Activated effector memory CD4-positive, alpha-beta T cell treated with anti-CD3 and anti-CD28 coated beads, Interleukin-2, amount 50 U/mL, for 16 hours (primary cell): ENCODE measurements at places on chromosomes 7 and 10.
A peak's percentile ranks its signal among the peaks of the same experiment; 100 is the strongest.

- DNase-seq: no peak
Measured at GRCh38 chr7:28125431-28126409, 54.9 kb downstream of the JAZF1 start.

- DNase-seq: no peak
Measured at GRCh38 chr10:77498210-77498609, 139.4 kb downstream of the KCNMA1 start.

DNA sequence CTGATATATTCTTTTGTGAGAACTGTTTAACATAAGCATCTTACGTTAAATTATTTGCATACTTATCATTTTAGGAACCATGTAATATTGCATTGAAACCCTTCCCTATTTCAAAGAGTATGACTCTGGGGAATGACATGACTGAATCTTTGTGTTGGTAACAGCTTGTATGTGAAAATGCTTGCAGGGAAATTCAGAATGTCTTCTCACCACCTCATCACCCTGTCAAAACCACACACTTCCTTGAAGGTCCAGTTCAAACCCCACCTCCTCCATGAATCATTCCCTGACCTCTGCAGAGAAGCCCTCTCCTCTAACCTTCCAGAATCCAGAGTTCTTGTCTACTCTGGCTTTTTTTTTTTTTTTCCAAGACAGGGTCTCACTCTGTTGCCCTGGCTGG lies 26.3 kb upstream of the NKX2-3 start:
- no peak for DNase-seq

DNA sequence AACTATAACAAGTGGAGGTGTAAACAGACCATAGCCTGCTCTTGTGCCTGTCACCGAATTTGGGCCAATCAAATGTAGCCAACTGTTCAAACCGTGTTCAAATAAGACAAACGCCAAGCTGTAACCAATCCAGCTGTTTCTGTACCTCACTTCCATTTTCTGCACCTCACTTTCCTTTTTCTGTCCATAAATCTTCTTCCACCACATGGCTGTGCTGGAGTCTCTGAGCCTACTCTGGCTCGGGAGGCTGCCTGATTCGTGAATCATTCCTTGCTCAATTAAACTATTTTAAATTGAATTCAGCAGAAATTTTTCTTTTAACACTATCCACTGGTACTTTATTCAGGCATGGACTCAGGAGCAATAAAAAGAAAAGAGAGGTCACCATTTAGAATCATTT lies 29.9 kb upstream of the COL1A2 start:
- no peak for DNase-seq

- DNase-seq: no peak
Measured at GRCh38 chr7:20450536-20450935, 119.8 kb downstream of the ITGB8 start.

- peak; percentile 31 for DNase-seq
Measured at GRCh38 chr7:158470336-158470735, 117.3 kb downstream of the PTPRN2 start.

DNA sequence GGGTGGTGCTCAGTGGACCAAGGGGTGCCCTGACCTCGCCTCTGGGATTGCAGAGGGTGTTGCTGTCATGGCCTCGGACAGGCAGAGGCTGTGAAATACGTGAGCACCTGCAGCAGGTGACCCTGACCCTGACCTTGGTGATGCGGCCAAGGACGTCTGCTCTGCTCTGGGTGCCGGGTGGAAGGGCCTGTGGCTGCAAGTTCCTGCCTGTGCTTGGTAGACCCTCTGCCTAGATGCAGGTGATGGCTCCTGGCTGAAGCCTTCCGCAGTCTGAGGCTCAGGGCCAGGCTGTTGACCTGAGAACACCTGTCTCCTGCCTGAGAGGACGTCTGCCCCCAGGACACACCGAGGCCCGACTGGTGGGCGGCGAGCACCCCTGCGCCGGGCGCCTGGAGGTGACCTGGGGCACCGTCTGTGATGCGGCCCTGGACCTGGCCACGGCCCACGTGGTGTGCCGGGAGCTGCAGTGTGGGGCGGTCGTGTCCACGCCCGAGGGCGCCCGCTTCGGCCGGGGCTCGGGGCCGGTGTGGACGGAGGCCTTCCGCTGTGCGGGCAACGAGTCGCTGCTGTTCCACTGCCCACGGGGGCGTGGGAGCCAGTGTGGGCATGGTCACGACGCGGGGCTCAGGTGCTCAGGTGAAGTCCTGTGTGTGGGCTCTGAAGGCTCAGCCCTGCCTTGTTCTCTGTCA lies 4.4 kb downstream of the SCART1 start:
- DNase-seq: peak; percentile 51

GRCh38 chr10:98244586-98244985 lies 23.4 kb downstream of the LOXL4 start:
- DNase-seq: no peak

DNA sequence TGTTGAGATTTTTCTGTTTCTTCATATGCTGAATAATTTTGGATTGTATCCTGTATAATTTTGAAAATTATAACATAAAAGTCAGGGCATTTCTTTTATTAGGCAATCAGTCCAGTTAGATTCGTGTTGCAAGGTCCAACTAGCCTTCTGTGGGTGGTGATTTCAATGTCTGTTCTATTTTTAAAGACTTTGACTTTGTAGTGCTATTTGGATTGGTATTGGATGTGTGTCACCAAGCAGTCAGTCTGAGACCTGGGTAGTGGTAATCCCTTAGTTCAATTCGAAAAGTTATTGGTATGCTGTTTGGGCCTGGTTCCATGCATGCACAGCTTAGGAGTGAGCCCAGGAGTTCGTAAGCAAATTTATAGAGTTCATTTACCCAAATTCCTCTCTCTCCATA lies 82.2 kb downstream of the EPDR1 start:
- DNase-seq: no peak

DNA sequence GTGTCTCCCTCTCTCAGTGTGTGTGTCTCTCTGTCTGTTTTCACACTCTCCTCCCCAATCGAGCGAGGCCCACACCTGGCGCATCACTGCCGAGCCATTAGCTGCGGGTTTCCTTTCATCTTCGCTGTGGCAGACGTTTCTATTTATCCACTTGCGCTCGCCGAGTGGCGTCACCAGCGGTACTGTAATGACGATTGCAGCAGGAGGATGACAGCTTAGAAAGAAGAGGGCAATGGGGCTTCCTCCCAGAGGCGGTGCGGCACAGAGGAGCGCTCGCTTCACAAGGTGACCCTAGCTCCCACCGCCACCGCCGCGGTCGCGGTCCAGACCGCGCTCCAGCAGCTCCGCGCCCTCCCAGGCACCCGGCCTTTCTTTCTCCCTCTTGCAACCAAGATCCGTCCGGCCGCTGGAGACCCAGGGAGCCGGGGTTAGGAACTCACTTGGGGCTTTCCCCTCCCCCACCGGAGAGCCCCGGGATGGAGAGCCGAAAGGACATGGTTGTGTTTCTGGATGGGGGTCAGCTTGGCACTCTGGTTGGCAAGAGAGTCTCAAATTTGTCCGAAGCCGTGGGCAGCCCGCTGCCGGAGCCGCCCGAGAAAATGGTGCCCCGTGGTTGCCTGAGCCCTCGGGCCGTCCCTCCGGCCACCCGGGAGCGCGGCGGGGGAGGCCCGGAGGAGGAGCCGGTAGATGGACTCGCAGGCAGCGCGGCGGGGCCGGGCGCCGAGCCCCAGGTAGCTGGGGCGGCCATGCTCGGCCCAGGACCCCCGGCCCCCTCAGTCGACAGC lies at the start of gene EVX1:
EVX1 (plus strand) TSS at position 248 of the 785 bp plus-strand sequence; CDS start at position 477, 229 bp downstream.
- no peak for DNase-seq

DNA sequence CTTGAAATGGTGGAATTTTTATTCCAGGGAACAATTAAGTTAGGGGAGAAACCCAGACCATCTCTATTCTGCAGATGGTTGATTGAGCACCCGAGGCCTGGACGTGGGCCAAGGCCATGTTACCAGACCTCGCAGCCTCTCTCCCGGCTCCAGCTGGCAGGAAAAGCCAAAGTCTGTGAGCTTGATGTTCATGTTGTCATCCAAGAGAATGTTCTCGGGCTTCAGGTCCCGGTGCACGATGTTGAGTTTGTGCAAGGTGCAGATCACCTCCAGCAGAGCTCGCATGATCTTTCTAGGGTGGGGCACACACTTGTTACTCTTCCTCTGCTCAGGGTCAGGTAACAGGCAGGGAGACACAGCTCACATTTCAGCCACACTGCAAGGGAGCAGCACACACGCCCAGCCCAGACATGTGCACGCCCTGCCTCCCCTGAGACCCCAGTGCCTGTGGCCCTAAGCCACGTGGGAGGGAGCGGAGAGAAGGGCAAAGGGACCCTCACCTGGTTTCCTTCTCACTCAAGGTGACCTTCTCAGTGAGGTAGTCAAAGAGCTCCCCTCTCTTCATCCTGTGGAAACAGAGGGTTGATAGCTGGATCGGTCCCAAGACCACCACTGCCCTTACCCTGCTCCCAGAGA lies 9.5 kb downstream of the PHKG1 start:
- DNase-seq: no peak

GRCh38 chr10:43913676-43914235 lies 265.1 kb upstream of the ZNF32 start:
- DNase-seq: no peak

- no peak for DNase-seq
Measured at GRCh38 chr7:105769901-105770628, 106.3 kb downstream of the ATXN7L1 start.

GRCh38 chr10:93006435-93007039 lies 54.1 kb upstream of the CYP26C1 start:
- DNase-seq: no peak

DNA sequence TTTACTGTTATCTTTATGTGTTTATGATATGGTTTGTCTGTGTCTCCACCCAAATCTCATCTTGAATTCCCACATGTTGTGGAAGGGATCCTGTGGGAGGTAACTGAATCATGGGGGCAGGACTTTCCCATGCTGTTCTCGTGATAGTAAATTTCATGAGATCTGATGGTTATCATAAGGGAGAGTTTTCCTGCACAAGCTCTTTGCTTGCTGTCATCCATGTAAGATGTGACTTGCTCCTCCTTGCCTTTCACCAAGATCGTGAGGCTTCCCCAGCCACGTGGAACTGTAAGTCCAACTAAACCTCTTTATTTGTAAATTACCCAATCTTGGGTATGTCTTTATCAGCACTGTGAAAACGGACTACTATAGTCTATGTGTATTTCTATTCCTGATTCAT lies 539.0 kb downstream of the ARL4A start:
- no peak for DNase-seq

DNA sequence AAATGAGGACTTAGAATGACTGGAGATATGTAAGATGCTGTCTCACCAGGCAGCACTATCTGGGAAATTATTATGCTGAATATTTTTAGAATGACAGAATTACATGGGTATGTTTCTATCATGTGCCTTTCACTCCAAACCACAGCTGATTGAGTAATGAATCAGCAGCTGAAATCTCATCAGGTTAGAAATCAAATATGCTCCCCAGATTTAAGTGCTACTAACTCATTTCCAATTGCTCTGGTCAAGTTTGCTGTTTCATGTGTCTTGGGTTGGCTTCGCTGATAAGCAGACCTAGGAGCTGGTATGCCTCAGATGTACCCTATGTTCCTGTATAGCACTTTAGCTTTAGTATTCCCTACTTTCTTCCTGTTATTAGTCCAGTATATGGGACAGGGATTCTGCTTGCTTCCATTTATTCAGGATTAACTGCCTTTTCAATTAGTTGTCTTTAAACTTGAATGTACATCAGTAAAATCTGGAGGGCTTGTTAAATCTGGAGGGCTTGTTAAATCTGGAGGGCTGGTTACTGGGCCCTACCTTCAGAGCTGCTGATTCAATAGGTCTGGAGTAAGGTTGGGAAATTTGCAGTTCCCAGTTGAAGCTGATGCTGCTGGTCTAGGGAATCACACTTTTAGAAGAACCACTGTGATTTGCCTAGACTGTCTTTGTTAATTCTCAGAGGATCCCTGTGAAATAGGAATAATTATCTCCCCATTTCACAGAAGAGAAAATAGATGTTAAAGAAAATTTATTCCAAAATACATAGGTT lies 172.9 kb downstream of the DKK1 start:
- DNase-seq: no peak

GRCh38 chr7:101593556-101593955 lies 35.5 kb downstream of the MYL10 start:
- no peak for DNase-seq

- no peak for DNase-seq
Measured at GRCh38 chr10:110820321-110820814, 51.4 kb upstream of the PDCD4 start.

- DNase-seq: no peak
Measured at GRCh38 chr7:25055520-25056220, 69.4 kb downstream of the CYCS start.

DNA sequence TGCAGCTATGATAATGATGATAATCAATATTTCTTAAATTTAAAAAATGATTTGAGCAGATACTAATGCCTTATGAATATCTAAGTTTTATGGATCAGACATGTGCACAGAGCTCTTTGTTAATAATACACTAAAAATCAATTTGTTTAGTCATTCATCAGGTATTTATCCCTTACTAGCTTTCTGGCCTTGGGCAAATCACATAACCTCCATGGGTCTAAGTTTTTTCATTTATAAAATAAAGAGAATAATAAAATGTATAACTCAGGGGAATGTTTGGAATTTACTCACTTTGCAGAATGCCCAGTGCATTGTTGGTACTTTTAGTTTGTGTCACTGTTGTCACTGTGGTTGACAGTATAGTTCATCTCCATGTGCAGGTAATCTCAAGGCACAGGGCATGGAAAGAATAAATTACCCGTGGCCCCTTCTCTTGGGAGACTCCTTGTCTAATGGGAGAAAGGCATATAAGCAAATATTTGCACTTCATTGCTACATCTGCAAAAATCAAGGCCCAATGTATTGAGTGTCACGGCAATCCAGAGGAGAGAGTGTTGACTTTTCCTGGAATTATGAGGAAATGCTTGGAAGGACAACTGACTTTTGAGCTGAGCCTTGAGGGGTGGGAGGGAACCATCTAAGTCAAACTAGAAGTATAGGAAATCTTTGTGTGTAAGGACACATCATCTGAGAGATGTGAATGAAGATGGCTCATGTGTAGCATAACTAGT lies 64.7 kb upstream of the CTTNBP2 start:
- DNase-seq: no peak

DNA sequence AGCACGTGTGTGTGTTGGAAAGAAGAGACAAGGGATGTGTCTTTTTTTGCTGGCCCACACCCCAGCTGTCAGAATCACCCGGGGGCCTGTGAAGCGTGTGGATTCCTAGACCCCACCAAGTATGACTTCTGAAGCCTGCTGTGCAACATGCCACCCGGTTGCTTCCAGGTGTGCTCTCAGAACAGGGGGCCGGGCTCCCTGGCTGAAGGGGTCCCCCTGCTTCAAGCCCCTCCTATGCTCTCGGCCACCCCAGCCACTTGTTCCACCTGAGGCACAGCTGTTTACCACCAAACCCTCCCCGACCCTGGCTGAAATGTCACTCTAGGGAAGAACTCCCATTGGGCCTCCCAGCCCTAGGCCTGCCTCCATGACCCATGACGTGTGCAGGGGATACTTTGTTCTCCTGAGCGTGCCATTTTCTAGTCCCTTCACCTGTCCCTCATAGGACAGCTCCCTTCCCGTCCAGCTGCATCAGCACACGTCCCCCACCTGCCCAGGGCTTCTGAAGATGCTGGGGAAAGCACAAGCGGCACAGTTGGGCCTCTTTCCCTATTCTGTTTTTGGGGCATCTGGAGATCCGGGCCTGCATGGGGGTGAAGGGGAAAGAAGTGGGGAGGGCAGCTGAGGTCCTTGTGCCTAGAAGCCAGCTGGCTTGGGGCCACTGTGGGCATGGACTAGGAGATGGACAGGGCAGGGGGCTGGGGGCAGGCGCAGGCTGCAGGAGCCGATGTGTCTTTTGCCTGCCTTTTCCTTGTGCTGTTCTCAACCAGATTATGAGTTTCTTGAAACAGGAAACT lies 33.3 kb downstream of the CRHR2 start:
- DNase-seq: no peak
